ENCODE measurements at places on chromosomes 5 and 9.

GRCh38 chr9:106697390-106697749 lies 165.6 kb upstream of the ZNF462 start:
- no peak for DNase-seq

DNA sequence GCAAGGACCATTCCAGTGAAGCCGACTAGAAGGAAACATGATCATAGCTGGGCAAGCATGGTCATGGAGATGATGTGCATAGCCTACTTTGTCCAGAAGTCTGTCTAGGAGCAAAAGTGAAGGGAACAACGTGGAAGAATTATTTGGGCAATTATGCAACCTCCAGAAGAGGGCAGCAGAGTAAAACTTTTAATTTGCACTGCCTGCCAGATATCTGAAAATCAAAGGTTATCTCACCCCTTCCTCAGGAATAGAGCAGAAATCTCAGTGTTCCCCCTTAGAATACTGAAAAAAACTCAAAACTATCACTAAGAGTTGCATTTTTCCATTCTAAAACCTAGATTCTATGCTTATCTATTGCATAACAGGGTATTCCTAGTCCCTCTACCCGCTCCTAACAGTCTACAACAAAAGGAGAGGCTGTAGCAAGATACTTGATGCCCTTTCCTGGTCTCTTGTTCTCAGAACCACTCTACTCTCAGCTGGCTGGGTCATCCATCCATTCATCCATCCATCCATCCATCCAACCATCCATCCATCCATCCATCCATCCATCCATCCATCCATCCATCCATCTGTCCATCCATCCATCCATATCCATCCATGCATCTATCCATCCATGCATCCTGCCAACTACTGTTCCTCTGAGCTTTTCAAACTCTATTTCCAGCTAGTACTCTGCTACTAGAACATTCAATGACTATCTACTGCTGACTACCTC lies 8.4 kb upstream of the SETD9 start:
- DNase-seq = no peak

GRCh38 chr5:13354611-13355010 lies 589.9 kb downstream of the DNAH5 start:
- DNase-seq = no peak

- DNase-seq = no peak
These were observed 613.7 kb upstream of the CDH18 start for GRCh38 chr5:20601678-20602100.

- DNase-seq = no peak
These were observed 126.0 kb downstream of the NR3C1 start for GRCh38 chr5:143277536-143277935.

DNA sequence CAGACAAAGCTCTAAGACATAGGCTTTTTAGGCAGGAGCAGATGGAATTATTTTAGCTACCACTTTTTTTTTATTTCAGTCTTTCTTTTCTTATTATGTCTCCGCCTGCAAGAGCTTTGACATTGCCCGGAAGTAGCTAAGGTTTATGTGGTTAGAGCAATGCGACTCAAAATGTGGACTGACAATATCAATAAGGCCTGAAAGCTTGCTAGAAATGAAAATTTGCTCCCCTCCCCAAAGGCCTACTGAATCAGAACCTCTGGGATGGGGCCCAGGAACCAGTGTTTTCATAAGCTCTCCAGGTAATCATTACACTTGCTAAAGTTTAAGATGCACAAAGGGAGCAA lies 81.3 kb downstream of the SUSD1 start:
- DNase-seq = no peak

GRCh38 chr5:43603344-43604217 lies 601 bp downstream of the NNT start:
- DNase-seq = no peak

- DNase-seq = no peak
These were observed 13.8 kb downstream of the NAIP start for GRCh38 chr5:71011194-71011792.

DNA sequence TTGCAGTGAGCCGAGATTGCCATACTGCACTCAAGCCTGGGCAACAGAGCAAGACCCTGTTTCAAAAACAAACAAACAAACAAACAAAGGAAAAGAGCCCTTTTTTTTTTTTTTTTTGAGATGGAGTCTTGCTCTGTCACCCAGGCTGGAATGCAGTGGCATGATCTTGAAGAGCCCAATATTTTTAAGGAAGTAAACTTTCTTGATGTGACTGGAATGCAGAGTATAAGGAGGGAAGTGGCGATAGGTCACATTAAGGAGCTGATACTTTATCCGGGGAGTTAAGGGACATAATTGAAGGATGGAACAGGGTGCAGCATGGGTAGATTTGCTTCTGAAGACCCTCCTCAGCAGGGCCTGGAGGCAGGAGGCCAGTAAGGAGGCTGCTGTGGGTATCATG lies 13.0 kb downstream of the NAIF1 start:
- DNase-seq = no peak

DNA sequence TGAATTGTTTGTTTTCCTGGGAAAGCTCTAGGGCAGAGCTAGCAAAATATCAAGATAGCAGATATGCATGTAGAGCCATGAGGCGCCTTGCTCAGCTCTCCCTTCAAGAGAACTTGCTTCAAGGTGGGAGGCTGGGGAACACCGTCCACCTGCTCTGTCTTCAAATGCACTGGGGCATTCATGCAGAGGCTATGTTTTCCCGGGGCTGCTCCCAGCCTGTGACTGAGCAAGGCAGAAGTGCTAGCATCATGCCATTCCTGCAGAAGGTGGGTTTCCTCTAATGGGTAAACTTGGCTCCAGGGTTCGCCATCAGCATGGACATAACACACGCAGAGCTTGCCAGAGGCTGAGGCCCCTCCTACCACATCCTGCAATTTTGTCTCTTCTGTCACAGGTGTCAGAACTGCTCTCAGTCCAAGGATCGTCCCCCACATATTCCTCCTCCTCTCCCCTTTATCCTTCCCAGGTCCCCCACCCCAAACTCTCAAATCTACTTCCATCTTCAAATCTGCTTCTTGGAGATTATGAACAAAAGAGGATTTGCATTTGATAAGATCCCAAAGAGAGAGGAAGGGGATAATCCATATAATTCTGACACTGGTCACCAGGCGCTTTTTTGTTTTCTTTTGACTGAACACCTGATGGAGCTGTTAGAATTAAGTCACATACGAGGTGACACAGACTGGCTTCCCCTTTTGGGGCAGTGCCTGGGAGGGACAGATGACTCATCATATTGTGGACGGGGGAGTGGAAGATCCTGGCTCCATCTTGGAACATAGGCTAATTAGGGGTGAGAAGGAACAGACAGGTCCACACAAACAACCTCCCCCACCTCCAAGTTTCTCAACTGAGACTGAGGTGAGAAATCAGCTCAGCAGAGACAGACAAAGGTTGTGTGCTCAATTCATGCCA lies 85.0 kb upstream of the TAF11L2 start:
- DNase-seq = no peak

DNA sequence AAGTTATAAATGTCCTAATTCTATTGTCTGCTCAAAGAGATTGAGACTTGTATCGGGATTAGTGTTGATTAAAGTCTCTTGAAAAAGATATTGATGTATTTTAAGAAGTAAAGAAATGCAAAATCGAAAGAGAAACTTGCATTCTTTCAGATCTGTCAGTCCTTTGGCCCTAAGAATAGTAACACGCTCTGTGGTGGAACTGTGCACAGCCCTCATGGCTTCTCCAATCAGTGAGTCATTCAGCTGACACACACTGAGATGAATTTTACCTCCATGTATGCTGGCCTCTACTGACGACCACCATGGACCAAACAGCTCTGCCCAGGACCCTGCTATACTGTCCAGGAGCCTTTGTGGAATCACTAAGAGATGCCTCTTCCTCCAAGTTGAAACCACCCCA lies 232.4 kb downstream of the ESM1 start:
- no peak for DNase-seq

- DNase-seq = no peak
These were observed 1.9 kb downstream of the SPTAN1 start for GRCh38 chr9:128554155-128554862.

- no peak for DNase-seq
These were observed 22.4 kb upstream of the SMIM15 start for GRCh38 chr5:61184708-61185107.

- no peak for DNase-seq
These were observed 1178.6 kb upstream of the CDH9 start for GRCh38 chr5:28216939-28217360.

- no peak for DNase-seq
These were observed 33.1 kb upstream of the ORM1 start for GRCh38 chr9:114289571-114290481.

DNA sequence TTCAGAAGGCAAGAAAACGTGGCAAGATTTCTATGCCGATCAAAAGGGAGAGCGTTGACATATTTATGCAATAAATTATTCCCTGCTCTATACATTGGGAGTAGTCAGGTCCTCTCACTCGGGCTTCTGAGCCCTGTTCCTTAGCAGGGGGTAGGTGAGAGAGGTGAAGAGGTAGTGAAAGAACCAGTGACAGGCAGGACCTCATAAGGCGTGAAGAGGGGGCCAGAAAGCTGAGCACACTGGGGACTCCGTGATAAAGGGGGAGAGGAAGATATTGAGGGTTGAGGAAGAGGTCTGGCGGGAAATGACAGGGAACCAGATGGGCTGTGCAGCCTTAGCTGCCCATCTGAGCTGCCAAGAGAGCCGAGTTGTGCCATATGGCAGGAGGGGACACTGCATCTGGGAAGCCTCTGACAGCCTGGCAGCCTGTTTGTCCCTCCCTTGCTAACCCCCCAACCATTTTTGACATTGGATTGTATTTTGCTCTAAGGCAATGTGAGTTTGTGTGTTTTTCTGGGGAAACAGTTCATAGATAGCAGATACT lies 782 bp upstream of the CDC20B start:
- DNase-seq = no peak

DNA sequence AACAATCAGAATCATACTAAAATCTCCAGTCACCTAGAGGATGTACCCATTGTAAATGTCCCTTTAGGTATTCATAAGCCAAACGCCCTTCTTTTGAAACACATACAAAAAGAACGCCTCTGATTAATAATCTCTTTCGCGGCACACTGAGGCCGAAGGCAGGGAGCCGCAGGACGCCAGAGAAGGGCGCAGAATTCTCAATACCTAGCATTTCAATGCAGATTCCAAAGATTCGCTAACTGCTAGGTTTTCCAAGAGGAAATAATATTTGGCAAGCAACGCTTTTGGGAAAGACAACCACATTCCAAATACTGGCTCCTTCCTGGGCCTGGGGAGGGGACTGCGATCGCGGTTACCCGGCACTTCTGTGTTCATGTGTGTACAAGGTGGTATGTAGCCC lies 203.3 kb downstream of the MEF2C start:
- DNase-seq = no peak

GRCh38 chr5:68021227-68021626 lies 194.3 kb upstream of the PIK3R1 start:
- no peak for DNase-seq

DNA sequence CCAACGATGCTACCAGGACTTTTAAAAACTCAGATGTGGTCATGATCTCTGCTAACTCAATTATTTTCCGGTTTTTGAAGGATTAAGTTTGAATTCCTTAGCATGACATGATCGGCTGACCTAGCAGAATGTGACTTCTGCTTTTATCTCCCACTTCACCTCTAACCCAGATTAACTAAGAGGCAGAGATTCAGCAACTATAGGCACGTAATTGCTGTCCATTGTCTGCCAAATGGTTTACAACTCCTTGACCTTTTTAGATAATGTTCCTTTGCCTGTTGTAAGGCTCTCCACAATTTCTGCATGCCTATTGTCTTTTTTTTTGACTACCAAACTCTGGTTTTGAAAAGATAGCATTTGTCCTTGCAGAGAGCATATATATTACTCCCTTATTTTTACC lies 268.2 kb downstream of the BRINP1 start:
- DNase-seq = no peak

DNA sequence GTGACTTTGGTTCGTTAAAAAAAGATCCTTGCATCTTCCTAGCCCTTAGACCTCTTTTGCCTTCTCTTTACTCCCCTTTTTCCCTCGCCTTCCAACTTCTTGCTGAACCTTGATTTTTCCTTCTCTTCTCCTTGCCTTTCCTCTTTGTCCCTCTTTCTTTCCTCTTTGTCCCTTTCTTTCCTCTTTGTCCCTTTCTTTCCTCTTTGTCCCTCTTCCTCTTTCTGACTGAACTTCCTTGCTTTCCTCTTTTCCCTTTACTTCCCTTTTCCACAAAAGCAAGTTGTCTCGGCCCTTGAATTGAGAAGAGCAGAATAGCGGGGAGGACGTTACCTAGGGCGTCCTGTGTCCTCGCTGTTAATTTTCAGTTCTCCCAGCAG lies 1.4 kb upstream of the MLLT3 start:
- DNase-seq = no peak

DNA sequence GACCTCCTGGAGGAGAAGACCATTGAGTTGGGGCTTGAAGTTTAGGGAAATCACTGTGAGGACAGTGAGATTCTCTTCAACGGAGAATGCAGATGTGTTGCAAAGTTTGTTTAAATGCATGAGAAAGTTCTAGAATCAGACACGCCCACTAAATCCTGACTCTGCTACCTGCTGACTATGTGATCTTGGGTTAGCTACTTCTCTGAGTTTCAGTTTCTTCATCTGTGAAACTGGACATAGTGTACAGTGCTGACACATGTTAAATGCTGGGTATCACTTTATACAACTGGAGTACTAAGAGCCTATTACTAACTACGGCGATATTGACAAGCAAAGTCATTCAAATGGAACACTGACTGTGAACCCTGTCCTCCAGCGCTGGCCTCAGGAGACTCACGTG lies 255.5 kb downstream of the HSPA4 start:
- no peak for DNase-seq

DNA sequence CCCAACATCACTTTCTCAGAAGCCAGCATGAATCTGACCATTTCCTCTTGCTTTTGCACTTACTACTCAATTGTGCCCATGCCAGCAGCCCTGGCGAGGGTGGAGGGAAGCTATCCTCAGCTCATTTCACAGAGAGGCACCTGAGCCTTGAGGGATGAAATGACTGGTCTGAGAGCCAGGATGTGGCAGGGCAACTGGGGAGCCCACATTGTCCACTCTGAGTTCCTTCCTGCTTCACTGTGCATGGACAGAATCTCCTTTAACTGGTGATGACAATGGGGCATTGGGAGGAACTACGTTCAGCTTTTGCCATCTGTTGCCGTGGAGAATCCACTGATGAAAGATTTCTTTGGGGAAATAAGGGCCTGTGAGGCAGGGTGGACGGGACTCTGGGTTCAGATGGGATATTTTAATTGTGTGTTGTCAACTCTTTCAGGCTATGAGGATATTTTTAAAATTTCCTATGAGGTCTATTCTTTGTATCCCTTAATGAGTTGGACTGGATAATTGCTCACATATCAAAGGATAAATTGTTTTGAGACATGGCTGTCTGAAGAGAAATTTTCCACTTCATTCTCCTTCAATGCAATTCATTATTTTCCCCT lies 78.3 kb downstream of the TNC start:
- no peak for DNase-seq

- no peak for DNase-seq
These were observed 199.5 kb downstream of the ALDH1A1 start for GRCh38 chr9:72753266-72753893.

DNA sequence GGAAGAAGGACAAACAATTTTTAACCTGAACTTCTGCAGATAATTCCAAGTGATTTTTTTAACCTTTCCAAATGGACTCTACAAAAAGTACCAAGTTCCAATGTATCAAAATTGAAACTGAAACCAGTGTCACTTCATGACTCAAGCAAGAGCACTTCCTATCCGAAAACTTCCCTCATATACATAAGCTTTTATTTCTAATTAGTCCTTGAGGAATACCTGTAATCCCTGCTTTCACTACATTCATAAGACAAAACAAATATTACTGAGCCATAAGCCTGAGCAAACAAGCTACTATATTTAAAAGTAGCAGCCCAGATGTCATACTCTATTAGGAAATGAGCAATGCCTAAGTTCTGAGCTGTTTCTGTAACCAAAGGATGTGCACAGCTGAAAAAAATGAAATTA lies 224.4 kb downstream of the EBF1 start:
- DNase-seq = no peak
